GM12891 (cell line): ENCODE measurements at places on chromosomes 11 and 22.

DNA sequence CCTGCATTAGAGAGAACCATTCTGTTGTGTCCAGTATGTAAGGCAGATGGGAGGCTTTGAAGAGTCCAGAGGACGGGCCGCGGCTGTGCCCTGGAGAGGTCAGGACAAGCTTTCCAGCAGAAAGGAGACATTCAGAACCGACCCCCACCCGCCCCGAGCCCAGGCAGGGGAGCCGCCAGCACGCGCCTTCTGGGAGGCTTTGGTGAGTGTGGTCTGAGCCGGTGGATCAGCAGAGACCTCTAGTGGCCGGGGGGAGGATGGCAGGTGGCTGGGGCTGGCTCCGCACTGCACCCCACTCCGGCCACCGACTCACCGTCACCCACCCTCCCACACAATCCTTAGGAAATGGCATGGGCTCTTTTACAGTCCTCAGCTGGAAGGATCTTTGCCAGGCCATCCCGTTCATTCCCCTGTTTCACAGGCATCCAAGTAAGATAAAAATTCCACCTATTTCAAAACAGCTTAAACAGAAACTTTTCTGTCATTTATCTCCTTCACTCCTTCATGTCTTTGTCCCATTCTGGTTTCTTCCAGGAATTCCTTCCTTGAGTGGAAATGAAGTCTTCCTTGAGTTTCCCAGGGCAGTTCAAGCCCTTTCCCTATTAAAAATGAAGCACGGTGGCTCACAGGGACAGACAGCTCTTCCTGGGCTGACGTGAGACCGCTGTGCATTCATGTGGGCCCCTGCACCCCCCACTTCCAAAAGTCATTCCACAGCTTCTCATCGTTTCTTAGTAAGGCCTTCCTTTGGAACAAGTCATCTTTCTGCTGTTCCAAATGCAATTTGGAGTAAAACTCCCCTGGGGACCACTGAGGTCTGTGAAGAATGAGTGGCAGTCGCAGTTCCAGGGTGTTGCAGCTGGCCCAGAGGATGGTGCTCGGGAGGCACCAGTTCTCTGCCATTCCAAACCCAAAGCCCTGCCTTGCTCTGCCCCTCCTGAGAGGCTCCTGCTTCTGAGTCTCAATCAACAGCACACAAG lies 91.0 kb downstream of the FEZ1 start:
- DNase-seq = peak; percentile 79

DNA sequence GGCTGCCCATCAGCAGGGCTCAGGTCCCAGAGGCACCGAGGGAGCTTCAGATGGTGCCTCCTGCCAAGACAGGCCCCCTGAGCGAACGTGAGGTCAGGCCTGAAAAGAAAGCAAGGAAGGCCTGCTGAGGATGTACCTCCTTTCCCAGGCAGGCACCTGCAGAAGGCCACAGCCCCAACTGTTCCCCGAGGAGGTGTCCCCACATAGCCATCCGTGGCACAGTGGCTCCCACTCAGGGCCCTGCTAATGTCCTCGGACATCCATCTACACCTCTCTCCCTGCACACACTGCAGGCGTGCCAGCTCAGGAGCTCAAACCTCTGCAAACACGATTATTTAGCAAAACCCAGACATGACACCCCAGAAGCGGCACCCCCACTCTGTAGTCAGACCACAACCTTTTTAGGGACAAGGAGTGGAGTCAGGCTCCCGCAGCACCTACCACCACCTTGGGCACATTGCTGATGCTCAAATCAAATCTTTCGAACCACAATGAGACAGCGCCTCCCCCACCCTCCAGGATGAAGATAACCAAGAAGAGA lies 36.9 kb downstream of the SHANK2 start:
- DNase-seq = no peak

GRCh38 chr11:133927690-133928627 lies 28.8 kb downstream of the IGSF9B start:
- peak; percentile 87 for DNase-seq

DNA sequence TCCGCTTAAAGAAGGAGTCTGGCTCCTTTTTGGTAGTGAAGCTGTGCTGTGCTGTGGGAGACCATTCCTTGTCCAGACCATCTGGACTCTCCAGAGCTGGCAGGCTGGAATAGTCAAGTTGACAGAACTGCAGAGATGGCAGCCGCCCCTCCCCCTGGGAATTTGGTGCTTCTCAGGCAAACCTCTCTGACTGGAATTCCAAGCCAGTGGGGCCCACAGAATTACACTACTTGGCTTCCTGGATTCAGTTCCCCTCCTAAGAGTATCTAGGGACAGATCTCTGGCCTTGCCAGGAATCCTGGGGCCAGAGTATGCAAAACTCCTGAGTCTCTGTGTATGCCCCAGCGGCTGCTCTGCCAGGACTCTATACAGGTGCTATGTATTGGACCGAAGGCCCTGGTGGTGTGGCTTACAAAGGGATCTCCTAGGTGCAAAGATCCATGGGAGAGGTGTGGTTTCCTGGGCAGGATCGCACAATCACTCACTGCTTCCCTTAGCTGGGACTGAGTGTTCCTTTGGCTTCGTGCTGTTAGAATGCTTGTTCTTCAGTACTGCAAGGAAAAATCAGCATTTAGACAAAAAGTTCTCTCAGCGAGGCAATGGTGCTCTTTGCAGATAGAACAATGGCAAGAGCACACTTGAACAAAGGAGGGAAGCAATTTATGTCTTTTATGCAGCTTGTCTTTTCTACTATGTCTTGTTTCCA lies 86.8 kb downstream of the PRMT3 start:
- no peak for DNase-seq

GRCh38 chr11:3202759-3203158 lies 15.9 kb downstream of the MRGPRG start:
- no peak for DNase-seq

GRCh38 chr11:26186389-26186788 lies 145.5 kb upstream of the ANO3 start:
- DNase-seq = no peak

DNA sequence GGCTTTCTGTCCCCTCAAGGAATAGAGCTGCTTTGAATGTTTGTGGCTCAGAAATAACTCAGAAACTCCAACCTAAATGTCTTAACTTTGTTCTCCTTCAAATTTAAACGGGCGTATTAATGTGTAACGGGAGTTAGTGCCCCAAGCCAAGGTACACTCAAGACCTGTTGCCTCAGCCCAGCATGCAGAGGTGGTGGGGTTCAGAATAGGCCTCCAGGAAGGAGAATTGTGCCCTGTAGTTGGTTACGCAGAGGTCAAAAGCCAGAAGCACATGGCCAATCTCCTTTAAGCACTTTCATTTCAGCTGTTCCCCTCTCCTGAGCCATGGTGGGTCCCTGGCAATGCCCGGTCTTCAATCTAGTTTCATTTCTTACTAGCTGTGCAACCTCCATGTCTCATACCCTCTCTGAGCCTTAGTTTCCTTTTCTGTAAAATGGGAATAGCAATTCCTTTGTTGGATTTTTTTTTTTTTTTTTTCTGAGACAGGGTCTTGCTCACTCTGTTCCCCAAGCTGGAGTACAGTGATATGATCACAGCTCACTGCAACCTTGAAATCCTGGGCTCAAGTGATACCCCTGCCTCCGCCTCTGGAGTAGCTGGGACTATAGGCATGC lies 4.2 kb downstream of the HMOX1 start:
- DNase-seq = no peak

GRCh38 chr11:119389611-119390254 lies 8.2 kb upstream of the USP2 start:
- no peak for DNase-seq

DNA sequence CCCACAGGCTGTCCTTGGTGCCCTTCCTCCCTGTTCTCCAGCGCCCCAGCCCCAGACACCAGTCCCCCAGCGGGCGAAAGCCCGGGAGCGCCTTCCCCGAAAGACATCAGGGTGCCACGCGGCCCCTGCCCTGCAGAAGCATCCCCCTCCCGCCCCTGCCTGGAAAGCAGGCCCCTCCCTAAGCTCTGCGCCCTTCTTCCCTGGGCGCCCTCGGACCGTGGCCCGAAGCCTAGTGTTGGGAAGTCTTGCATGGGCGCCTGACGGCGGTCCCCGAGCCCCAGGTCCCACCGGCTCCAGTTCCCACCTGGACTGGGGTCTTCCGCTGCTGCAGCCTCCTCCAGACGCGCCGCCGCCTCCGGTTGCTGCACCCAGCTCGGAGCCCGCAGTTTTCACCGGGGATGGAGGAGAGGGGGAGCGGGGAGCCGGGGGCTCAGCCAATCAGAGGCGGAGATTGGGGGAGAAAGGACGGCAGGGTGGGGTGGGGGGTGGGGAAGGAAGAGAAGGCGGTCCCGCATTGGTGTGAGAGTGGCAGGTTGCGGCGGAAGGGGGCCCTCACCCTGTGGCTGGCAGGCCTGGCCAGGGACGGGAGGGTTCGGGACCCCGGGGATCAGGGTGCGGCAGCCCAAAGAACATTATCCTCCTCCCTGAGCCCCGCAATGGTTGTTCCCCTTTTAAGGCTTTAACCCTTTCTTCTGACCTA lies at the start of gene THY1:
Gene THY1, minus strand, starts transcription at position 364 of the 700 bp plus-strand sequence. CDS start 2,267 bp downstream, outside the sequence.
- no peak for DNase-seq

DNA sequence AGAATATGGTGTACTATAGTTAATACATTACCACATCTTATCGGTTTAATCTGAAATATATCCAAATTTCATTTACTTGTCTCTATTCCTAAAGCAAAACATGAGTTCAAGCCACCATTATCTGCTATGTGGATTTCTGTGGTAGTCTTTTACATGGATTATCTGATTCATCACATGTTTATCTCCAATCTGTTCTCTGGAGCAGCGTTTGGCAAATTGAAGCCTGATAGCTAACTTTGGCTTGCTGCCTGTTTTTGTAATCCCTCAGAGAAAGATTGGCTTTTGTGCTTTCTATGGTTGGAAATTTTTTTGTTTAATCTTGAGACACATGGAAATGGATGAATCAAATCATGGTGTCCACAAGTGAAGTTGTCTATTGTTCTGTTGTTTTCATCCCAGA lies 274.3 kb downstream of the JRKL start:
- DNase-seq = no peak

- DNase-seq = no peak
These were observed 39.4 kb upstream of the CFAP300 start for GRCh38 chr11:102007567-102008437.

GRCh38 chr11:3824714-3825472 lies 15.9 kb downstream of the RHOG start:
- DNase-seq = peak; percentile 89

DNA sequence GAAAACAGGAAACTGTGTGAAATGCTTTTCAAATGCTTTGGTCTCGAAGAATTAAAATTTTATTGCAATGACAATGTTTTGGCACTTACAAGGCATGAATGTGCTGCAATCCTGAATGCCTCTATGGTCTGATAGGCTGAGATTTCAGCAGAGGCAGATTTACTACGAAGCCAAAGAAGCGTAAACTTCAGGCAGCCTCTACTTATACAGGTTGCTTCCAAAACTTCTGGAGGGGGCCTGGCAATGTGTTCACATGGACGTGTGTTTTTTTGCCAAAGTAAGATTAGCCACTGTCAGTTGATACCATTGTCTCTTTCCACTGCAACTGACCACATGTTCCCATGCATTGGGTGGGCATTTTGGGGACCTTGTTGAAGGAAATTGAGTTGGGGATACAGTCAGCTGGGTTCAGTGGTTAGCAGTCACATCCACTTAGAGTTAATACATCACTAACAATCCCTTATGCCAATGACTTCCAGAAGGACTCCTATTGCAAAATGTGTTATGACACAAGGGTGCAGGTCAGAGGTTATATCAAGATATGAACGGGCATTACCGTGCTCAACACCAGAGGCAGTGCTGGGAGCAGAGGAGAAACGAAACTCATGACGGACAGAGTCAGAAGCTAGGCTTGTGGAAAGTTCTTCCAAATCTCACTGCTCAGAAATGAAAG lies 48.8 kb downstream of the ABTB2 start:
- no peak for DNase-seq

GRCh38 chr11:134999590-134999989 lies 587.5 kb upstream of the B3GAT1 start:
- DNase-seq = no peak

- no peak for DNase-seq
These were observed 165.2 kb downstream of the PGR start for GRCh38 chr11:100964435-100964834.

GRCh38 chr11:15969701-15970329 lies 386.5 kb downstream of the SOX6 start:
- no peak for DNase-seq

GRCh38 chr11:45252134-45252856 lies 33.8 kb downstream of the SYT13 start:
- peak; percentile 45 for DNase-seq
